Inflammatory macrophage (primary cell): ENCODE measurements at places on chromosomes 3 and 15.

DNA sequence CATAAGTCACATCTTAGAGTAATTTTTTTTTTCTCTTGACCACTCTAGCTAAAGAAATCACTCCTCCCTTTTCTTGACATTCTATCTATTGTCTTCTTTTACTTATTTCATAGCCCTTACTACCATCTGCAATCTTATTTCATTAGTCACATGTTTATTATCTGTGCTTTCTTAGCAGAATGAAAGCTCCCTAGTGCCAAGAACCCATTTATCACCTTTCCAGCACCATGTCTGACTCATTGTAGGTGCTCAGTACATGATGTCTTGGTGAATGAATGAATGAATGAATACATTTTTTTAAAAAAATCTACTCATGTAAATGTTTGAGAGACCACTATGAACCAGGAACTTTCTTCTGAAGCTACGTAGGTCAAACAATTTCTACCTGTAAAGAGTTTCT is 157.2 kb downstream of the CADPS start:
- no peak for DNase-seq

- no peak for DNase-seq
Observed at GRCh38 chr3:112469671-112470070, 29.6 kb downstream of the BTLA start.

- peak; percentile 35 for DNase-seq
Observed at GRCh38 chr3:112464264-112464663, 35.0 kb downstream of the BTLA start.

GRCh38 chr3:129890125-129890524 is 3.4 kb downstream of the TMCC1 start:
- DNase-seq, result peak; percentile 19

- no peak for DNase-seq
Observed at GRCh38 chr3:35492841-35493240, 146.5 kb upstream of the ARPP21 start.

GRCh38 chr3:53170325-53171063 is 9.5 kb downstream of the PRKCD start:
- DNase-seq, result peak; percentile 90

- DNase-seq, result peak; percentile 53
Observed at GRCh38 chr15:56919031-56919608, 676 bp downstream of the TCF12 start.

GRCh38 chr3:129461461-129462146 is 21.6 kb downstream of the IFT122 start:
- no peak for DNase-seq

DNA sequence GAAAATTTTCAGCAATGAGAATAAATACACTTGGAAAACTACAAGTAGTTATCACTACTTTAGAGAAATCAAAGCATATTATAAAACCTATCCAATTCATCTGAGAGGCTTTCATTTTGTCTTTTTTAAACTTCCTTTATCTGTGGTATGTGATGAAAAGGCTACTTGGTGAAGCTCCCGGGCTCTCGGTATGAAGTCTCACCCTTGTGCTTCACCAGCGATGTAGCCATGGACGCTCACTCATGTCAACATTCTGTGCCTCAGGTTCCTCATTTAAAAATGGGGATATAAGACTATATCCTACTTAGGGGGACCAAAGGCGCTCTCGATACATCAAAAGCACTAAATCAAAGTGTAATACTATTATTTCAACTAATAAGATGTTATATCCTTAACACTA is 14.9 kb downstream of the SATB1 start:
- no peak for DNase-seq
